Heart right ventricle (tissue), 16 donors: ENCODE measurements at places on chromosomes 6 and 20. TPM values are rescaled to one million over a fixed set of nuclear protein-coding genes. Genes with fewer than 3 reads are reported as not detected.

Gene PGBD1
- polyA plus RNA-seq: 2.9 TPM

Gene FRS3
- 8.0 TPM for polyA plus RNA-seq

Gene SEL1L2
- 5.8 TPM for polyA plus RNA-seq

Gene TGIF2
- polyA plus RNA-seq: 2.9 TPM

Gene MAS1
- not detected for polyA plus RNA-seq
